ENCODE measurements at places on chromosomes 7 and 10. TPM values are rescaled to one million over a fixed set of nuclear protein-coding genes. Genes with fewer than 3 reads are reported as not detected.

GRCh38 chr10:130756651-130757050 is 554.9 kb downstream of the TCERG1L start:
- ATAC-seq: no peak

Gene PLXNA4
- 1.4 TPM for total RNA-seq

Gene OR6V1
- not detected for total RNA-seq

GRCh38 chr7:157271315-157271990 is 65.4 kb upstream of the DNAJB6 start:
- no peak for ATAC-seq

DNA sequence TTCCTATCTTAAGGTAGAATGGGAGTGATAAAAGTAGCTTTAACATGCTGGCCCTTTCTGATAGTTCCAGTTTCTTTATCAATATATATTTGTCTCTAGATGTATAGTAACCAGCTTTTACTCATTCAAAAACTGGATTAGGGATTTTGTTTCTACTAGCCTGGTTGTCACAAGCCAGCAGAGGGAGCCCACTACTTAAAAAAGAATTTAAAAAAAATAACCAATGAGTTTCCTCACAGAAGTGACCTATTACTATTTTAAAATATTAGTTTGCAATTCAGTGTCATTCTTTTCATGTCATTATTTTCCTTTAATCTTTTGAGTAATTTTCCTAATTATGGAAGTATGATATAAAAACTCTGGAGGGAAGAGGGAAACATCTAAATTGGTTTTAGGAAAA is 142.1 kb downstream of the PHTF2 start:
- ATAC-seq: peak; percentile 26

DNA sequence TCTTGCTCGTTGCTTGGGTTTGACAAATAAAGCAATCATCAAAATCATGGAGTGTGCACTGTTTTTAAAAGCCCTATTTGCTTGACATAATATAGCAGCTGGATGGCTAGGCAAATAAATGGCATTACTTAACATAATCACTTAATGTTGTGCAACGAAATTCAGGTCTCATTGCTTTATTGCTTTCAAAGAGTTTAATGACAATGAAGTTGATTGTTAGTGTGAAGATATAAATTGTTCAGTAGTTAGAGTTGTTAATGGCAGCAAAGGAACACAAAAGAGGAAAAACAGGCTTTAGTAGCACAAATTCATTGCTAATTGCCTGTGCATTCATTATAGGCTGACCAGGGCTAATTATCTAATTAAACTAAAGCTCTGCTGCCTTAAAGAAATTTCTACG is 7.6 kb upstream of the ADO start:
- ATAC-seq: no peak

DNA sequence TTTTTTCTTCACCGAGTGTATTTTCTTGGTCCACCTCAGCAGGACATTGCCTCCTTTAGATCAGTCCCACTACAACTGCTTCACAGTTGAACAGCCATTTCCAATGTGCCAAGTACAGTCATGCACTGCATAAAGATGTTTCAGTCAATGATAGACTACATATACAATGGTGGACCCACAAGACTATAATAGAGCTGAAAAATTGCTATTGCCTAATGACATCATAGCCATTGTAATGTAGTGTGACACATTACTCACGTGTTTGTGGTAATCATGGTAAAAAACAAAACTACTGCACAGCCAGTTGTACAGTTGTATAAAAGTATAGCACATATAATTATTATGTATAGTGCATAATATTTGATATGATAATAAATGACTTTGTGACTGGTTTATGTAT is 113.8 kb upstream of the HPS1 start:
- no peak for ATAC-seq

Gene TAS2R3
- total RNA-seq: 3.8 TPM

DNA sequence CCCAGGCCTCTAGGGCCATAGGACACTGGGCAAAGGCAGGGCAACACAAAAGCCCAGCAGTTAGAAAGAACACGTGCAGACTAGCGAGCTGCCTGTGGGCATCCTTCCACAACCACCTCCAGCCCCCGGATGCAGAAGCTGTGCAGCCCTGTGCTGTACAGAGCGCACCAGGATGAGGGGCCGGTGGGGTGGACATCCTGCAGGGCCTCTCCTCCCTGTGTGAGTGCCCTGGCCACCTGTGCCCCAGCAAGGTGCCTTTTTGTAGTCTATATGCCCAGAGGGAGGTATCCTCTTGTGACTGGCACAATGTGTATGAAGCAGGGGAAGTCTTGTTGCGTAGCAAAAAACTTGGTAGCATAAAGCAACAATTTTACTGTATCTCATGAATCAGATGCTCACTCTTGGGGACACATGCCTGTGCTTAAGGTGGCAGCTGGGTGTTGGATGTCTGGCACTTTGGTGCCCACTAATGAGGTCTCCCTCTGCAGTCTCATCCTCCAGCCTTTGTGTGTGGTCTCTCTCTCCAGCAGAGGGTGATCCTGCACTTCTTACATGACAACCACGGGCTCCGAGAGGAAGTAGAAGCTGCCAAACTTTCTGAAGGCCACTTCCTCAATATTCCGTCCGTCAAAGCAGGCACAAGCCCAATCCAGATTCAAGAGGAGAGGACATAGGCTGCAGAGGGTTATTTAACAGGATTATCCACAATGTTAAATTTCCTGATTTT is 8.7 kb downstream of the NCAPG2 start:
- ATAC-seq: peak; percentile 47
